ENCODE measurements at places on chromosomes 2 and 18. TPM values are rescaled to one million over a fixed set of nuclear protein-coding genes. Genes with fewer than 3 reads are reported as not detected.

AMER3 gene
- 44.0 TPM for total RNA-seq

MITD1 gene
- total RNA-seq = 19.6 TPM

SRBD1 gene
- 69.3 TPM for total RNA-seq

OXER1 gene
- not detected for total RNA-seq

SLC5A7 gene
- total RNA-seq = 1.6 TPM

TRIM43 gene
- total RNA-seq = not detected

SNED1 gene
- 4.5 TPM for total RNA-seq

LOXHD1 gene
- total RNA-seq = 0.41 TPM

SH3RF3 gene
- 9.0 TPM for total RNA-seq

SLC38A11 gene
- 2.4 TPM for total RNA-seq

HOXD13 gene
- total RNA-seq = not detected

PDE1A gene
- total RNA-seq = 51.0 TPM

CHRNG gene
- total RNA-seq = not detected

DIPK1C gene
- 4.9 TPM for total RNA-seq

SERPINB12 gene
- not detected for total RNA-seq

ANKAR gene
- total RNA-seq = 52.2 TPM

RNF152 gene
- 106 TPM for total RNA-seq

MYO7B gene
- total RNA-seq = under 0.01 TPM

NXPH2 gene
- 25.7 TPM for total RNA-seq

TMEM247 gene
- total RNA-seq = not detected

RBKS gene
- total RNA-seq = 3.7 TPM

MAB21L4 gene
- not detected for total RNA-seq

NFATC1 gene
- total RNA-seq = 0.41 TPM

SERPINB13 gene
- 0.41 TPM for total RNA-seq

PSMA8 gene
- not detected for total RNA-seq

All from frontal cortex (tissue), 4 donors.